ENCODE measurements at places on chromosomes 7 and 10. TPM values are rescaled to one million over a fixed set of nuclear protein-coding genes. Genes with fewer than 3 reads are reported as not detected.

DNA sequence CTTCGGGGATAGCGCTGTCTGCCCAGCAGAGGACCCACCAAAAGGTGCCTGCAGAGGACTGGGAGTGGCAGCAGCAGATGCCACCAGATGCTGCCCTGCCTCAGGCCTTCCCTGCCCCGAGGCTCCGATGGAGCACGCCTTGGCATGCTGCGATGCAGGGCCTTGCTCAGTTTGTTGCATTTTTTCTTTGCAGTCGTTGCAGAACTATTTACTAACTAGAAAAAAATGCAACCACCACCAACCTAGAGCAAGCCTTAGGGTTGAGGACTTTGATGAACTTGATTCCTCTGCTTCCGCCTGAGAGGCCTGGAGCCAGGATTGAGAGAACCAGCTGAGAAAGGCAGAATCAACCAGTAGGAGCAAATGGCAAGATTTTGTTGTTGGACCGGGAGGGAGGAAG, 585.6 kb upstream of the MKI67 start:
- no peak overlapping the region for H3K27ac ChIP-seq
- no peaks in the 10 kb centered on the region for H3K36me3 ChIP-seq
- no peaks in the 10 kb centered on the region for H3K27me3 ChIP-seq
- no peak for DNase-seq
- no peak overlapping the region for H3K4me3 ChIP-seq

GRCh38 chr10:17123961-17124360, 5.7 kb downstream of the CUBN start:
- DNase-seq = no peak
- H3K4me1 ChIP-seq = peaks cover 15% of the 10 kb centered on the region
- no peak overlapping the region for H3K27ac ChIP-seq

The SHOC2 gene
- 55.3 TPM for total RNA-seq

- DNase-seq = peak; percentile 42
- no peaks in the 10 kb centered on the region for H3K36me3 ChIP-seq
- no peak overlapping the region for H3K4me3 ChIP-seq
- H3K27me3 ChIP-seq = peaks cover 58% of the 10 kb centered on the region
- no peak overlapping the region for H3K27ac ChIP-seq
Measured at GRCh38 chr10:71092812-71093401, 119.5 kb upstream of the UNC5B start.

The TECPR1 gene
- 38.7 TPM for total RNA-seq

The CRYGN gene
- total RNA-seq = not detected

DNA sequence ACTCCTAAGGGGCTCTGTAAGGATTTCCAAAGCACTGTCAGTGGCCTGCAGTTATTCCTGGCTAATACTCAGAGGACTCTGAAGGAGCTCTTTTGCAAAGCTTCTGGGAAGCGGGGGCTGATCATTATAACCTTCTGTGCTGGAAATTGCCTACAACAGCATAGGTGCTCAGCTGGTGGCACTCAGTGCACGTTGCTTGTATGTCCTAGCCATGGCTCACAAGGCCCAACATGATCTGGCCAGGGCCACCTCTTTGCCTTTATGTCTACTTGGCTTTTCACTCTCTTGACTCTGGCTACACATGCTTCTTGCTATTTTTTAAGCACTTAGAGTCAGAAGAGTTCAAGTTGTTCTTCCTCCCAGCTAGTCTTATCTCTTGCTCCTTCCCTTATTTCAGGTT, 17.5 kb downstream of the LAMB4 start:
- no peaks in the 10 kb centered on the region for H3K4me1 ChIP-seq
- H3K27ac ChIP-seq = no peak overlapping the region
- no peaks in the 10 kb centered on the region for H3K27me3 ChIP-seq
- H3K4me3 ChIP-seq = no peak overlapping the region
- H3K36me3 ChIP-seq = no peaks in the 10 kb centered on the region

- H3K36me3 ChIP-seq = no peaks in the 10 kb centered on the region
- H3K27ac ChIP-seq = peak overlapping the region; percentile 91
- H3K4me1 ChIP-seq = peaks cover 96% of the 10 kb centered on the region
- H3K4me3 ChIP-seq = peak overlapping the region; percentile 15
- no peaks in the 10 kb centered on the region for H3K27me3 ChIP-seq
- no peak for DNase-seq
Measured at GRCh38 chr7:116227678-116228239, 17.4 kb downstream of the TES start.

DNA sequence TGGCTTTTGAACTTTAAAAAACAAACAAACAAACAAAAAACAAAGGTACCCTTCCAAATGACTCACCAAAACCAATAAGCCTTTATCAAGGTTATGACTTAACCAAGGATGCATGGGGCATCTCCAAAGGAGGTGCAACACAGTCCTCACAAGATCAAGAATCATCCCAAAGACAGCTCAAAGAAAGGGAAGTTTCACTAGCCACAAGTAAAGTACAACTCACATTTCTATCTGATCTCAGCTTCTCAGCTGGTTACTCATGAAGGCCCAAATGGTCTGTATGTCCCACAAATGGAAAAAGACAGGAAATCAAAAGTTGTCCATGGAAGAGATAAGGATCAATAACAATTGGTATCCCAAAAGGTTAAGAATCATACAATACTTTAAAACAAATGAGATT, 6.0 kb upstream of the MKLN1 start:
- H3K4me3 ChIP-seq = no peak overlapping the region
- peaks cover 12% of the 10 kb centered on the region for H3K36me3 ChIP-seq
- no peak overlapping the region for H3K27ac ChIP-seq

GRCh38 chr7:88357781-88358525, 51.3 kb upstream of the STEAP4 start:
- H3K27me3 ChIP-seq = peaks cover 7% of the 10 kb centered on the region
- DNase-seq = no peak
- no peaks in the 10 kb centered on the region for H3K36me3 ChIP-seq
- no peaks in the 10 kb centered on the region for H3K4me1 ChIP-seq

GRCh38 chr10:77049146-77049545, 588.5 kb downstream of the KCNMA1 start:
- no peak overlapping the region for H3K27ac ChIP-seq
- no peak overlapping the region for H3K4me3 ChIP-seq
- no peak for DNase-seq
- peaks cover 15% of the 10 kb centered on the region for H3K36me3 ChIP-seq
- peaks cover 23% of the 10 kb centered on the region for H3K4me1 ChIP-seq

DNA sequence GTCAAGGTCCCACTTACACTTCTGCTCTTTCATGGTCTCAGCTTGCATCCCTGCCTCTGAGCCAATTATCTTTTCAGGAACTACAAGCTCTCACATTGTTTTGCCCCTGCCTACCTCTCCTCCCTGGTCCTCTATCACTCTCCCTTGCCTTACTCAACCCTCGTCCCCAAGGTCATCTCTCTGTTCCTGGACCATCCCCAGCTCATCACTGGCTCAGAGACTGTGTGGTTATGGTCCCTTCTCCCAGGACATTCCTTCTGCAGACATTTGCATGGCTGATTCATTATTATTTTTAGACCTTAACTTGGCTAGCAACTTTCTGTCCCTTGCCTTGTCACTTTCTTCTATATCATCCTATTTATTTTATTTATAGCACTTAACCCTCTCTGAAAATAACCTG, 17.8 kb upstream of the GPAM start:
- H3K4me3 ChIP-seq = no peak overlapping the region
- no peaks in the 10 kb centered on the region for H3K4me1 ChIP-seq
- no peaks in the 10 kb centered on the region for H3K36me3 ChIP-seq
- no peak for DNase-seq
- H3K27me3 ChIP-seq = no peaks in the 10 kb centered on the region

- H3K4me1 ChIP-seq = peaks cover 5% of the 10 kb centered on the region
- no peak for DNase-seq
- no peak overlapping the region for H3K27ac ChIP-seq
- peaks cover 8% of the 10 kb centered on the region for H3K27me3 ChIP-seq
- no peaks in the 10 kb centered on the region for H3K36me3 ChIP-seq
Measured at GRCh38 chr10:88428442-88428841, 154.7 kb downstream of the RNLS start.

- no peaks in the 10 kb centered on the region for H3K4me1 ChIP-seq
- no peak overlapping the region for H3K4me3 ChIP-seq
- H3K36me3 ChIP-seq = no peaks in the 10 kb centered on the region
- no peak overlapping the region for H3K27ac ChIP-seq
- no peak for DNase-seq
Measured at GRCh38 chr10:107701943-107702342, 537.4 kb upstream of the SORCS1 start.

The LRRD1 gene
- not detected for total RNA-seq

DNA sequence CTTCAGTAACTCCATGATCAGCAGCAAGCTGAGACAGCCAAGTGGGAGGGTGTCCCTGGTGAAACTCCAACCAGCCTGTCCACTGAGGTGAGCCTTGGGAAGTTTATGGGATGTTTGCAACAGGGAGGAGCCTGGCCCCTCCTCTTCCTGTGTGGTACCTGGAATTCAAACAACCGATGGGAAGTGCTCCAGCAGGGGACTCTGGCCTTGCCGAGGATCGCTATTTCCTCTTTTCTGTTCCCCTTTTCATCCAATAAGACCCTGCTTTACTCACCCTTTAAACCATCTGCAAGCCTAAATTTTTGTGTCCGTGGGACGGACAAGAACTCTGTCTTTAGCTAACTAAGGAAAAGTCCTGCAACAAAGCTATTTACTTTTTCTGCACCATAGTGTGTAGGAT, 491.1 kb upstream of the ZMIZ1 start:
- DNase-seq = no peak
- no peaks in the 10 kb centered on the region for H3K36me3 ChIP-seq
- no peak overlapping the region for H3K27ac ChIP-seq
- H3K4me1 ChIP-seq = peaks cover 8% of the 10 kb centered on the region
- H3K4me3 ChIP-seq = no peak overlapping the region

The ERV3-1 gene
- 15.9 TPM for total RNA-seq
